ENCODE measurements at places on chromosomes 5 and 9. TPM values are rescaled to one million over a fixed set of nuclear protein-coding genes. Genes with fewer than 3 reads are reported as not detected.
A peak's percentile ranks its signal among the peaks of the same experiment; 100 is the strongest.

DNA sequence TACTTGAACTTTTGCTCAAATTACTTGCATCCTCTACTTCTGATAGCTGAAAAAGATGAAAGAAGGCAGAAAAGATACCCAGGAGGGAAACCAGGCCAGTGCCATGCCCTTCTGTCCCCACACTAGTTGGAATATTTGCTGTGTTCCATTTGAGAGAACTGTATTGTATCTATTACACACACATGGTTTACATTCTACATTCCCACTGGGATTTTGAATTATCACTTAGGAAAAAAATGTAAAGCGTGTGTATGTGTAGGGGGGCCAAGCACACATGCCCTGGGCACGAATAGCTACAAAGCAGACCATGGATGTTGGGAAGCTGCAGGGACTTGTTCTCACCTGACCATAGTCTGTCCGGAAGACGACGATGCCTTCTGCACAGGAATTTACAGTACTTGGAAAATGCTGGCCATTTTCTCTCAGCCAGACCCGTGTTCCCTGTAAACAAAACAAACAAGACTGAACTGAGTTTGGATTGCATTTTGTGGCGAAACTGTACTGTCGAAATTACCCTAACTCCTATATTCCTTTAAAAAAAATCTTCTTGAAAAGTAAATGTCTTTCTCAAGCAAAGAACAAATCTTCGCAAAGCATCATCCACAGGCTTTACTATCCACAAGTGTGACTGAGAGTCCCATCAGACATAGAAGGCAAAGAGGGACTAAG, 58.7 kb downstream of the MYO10 start:
- no peak for DNase-seq
- no peak overlapping the region for H3K27ac ChIP-seq
- no peaks in the 10 kb centered on the region for H3K4me1 ChIP-seq
- H3K27me3 ChIP-seq = no peaks in the 10 kb centered on the region
- no peaks in the 10 kb centered on the region for H3K36me3 ChIP-seq
- H3K4me3 ChIP-seq = no peak overlapping the region

The CCNB1 gene
- total RNA-seq = 128 TPM

GRCh38 chr5:11684607-11685006, 219.6 kb downstream of the CTNND2 start:
- H3K4me1 ChIP-seq = no peaks in the 10 kb centered on the region
- H3K36me3 ChIP-seq = no peaks in the 10 kb centered on the region
- DNase-seq = no peak
- no peak overlapping the region for H3K4me3 ChIP-seq
- no peak overlapping the region for H3K27ac ChIP-seq

The PCDHGB3 gene
- total RNA-seq = 0.28 TPM

DNA sequence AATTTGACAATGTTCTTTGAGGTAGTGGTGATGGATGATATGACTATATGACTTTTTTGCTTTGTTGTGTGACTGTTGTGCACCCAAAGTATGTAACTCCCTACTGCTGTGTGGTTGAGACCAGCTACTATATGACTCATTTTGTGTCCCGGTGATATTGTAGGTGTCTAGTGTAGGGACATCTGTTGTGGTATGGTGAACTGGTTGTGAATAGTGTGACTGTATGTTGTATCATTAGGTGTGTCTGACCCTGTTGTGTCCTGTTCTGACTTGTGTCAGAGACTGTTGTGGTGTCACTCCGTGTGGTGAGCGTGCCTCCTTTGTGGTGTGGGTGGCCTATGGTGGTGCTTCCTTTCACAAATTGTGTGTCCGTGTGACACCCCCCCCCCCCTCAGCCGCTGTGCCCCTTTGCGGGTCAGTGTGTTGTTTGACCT, 11.2 kb upstream of the CXXC5 start:
- peak overlapping the region; percentile 77 for H3K27ac ChIP-seq
- DNase-seq = peak; percentile 64
- no peaks in the 10 kb centered on the region for H3K27me3 ChIP-seq
- peak overlapping the region; percentile 82 for H3K4me3 ChIP-seq

The ECM2 gene
- total RNA-seq = not detected

DNA sequence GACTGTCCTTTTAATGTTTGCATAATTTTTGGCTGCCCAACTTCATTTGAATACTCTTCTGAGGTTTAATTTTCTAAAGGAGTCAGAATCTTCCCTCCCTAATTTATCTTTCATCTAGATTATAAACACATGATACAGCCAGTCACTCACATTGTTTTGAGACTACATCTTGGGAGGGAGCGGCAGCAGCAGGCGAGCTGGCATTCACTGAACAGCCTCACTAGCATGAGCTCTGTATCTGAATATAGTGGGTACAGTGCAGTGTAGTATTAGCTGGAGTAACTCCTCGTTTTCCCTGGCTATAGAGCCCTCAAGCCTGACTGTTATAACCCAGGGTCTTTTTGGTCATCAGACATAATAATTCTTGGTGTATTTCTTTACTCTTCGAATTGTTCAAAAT, 969.2 kb upstream of the COX7C start:
- DNase-seq = no peak
- H3K4me1 ChIP-seq = no peaks in the 10 kb centered on the region
- no peak overlapping the region for H3K27ac ChIP-seq
- no peaks in the 10 kb centered on the region for H3K27me3 ChIP-seq

The UBE2QL1 gene
- total RNA-seq = 0.28 TPM

GRCh38 chr5:112492291-112492690, 73.2 kb upstream of the EPB41L4A start:
- no peaks in the 10 kb centered on the region for H3K36me3 ChIP-seq
- peak; percentile 8 for DNase-seq
- no peaks in the 10 kb centered on the region for H3K4me1 ChIP-seq
- peaks cover 29% of the 10 kb centered on the region for H3K27me3 ChIP-seq
- H3K27ac ChIP-seq = no peak overlapping the region
- no peak overlapping the region for H3K4me3 ChIP-seq

The ZNG1F gene
- 15.2 TPM for total RNA-seq

DNA sequence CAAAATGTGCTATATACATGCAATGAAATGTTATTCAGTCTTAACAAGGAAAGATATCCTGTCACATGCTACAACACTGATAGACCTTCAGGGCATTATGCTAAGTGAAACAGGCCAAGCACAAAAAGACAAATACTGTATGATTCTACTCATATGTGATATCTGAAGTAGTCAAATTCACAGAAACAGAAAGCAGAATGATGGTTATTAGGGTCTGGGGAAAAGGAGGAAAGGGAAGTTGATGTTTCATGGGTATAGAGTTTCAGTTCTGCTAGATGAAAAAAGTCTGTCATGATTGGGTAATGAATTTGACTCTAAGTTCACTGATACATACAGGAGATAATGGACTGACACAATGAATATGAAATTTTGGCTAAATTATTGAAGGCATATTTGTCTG, 11.2 kb upstream of the RIC1 start:
- peaks cover 40% of the 10 kb centered on the region for H3K4me1 ChIP-seq
- H3K36me3 ChIP-seq = peaks cover 7% of the 10 kb centered on the region
- H3K27ac ChIP-seq = peak overlapping the region; percentile 26
- peak overlapping the region; percentile 3 for H3K4me3 ChIP-seq
- H3K27me3 ChIP-seq = no peaks in the 10 kb centered on the region
- DNase-seq = no peak

GRCh38 chr9:95903398-95903797, 27.9 kb downstream of the ERCC6L2 start:
- no peak for DNase-seq
- peaks cover 8% of the 10 kb centered on the region for H3K4me1 ChIP-seq
- no peaks in the 10 kb centered on the region for H3K27me3 ChIP-seq
- peaks cover 2% of the 10 kb centered on the region for H3K36me3 ChIP-seq

GRCh38 chr5:157959370-157959769, 100.4 kb upstream of the CLINT1 start:
- no peaks in the 10 kb centered on the region for H3K36me3 ChIP-seq
- no peak overlapping the region for H3K4me3 ChIP-seq
- peaks cover 5% of the 10 kb centered on the region for H3K27me3 ChIP-seq
- H3K4me1 ChIP-seq = peaks cover 13% of the 10 kb centered on the region
- DNase-seq = no peak

The WWC1 gene
- not detected for total RNA-seq

- peaks cover 2% of the 10 kb centered on the region for H3K36me3 ChIP-seq
- peaks cover 28% of the 10 kb centered on the region for H3K4me1 ChIP-seq
- H3K4me3 ChIP-seq = no peak overlapping the region
- DNase-seq = no peak
Observed at GRCh38 chr5:175463641-175464040, 14.7 kb upstream of the SFXN1 start.

The OR2Y1 gene
- not detected for total RNA-seq

The ARHGEF39 gene
- total RNA-seq = 15.1 TPM

DNA sequence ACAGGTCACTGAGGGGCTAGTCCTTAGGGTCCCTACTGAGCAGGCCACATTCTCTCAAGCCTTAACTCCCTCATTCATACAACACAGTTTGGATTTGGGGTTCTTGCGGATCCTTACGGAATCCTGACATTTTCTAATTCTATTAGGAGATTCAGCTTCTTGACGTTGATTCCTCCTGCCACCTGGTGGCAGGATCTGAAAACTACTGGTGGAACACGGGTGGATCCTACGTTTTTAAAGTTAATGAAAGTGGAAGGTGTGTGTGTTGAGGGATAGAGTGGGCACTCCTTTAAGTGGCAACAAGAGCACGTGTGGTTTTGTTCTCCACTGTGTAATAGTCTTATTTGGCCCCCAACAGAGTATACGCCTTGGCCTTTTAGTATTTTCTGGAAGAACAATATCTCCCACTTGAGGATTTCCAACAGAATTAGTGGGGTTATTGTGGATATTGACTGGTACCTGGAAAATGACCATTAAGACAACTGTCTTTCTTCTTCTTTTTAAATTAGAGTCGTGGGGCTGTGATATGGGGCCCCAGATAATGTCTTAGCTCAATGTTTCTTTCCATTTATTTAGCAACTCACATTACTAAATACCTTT, 25.2 kb downstream of the SLC28A3 start:
- no peak overlapping the region for H3K4me3 ChIP-seq
- H3K27ac ChIP-seq = no peak overlapping the region
- H3K27me3 ChIP-seq = no peaks in the 10 kb centered on the region
- H3K4me1 ChIP-seq = peaks cover 18% of the 10 kb centered on the region
- peak; percentile 66 for DNase-seq
- H3K36me3 ChIP-seq = no peaks in the 10 kb centered on the region

- H3K36me3 ChIP-seq = no peaks in the 10 kb centered on the region
- H3K4me1 ChIP-seq = no peaks in the 10 kb centered on the region
- no peak overlapping the region for H3K27ac ChIP-seq
- no peak for DNase-seq
Observed at GRCh38 chr5:17415321-17415758, 82.7 kb upstream of the TAF11L2 start.

The NRARP gene
- total RNA-seq = 1.6 TPM

DNA sequence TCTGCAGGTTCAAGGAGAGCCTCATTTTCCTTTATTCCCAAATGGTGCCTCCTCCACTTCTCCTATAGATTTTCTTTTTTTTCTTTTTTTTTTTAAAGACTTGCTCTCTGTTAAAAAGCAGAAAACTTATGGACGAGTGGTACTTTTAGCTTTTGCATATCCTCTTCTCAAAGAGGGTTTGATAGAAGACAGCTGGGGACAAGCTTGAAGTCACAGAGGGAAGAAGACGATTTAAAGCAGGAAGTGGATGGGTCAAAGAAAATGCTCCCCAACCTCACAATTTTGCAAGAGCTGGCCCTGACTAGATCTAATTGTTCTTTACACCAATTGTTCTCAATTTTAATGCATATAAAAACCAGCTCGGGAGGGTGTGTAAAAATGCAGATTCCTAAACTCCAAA, 48.9 kb downstream of the APBA1 start:
- no peak overlapping the region for H3K4me3 ChIP-seq
- no peaks in the 10 kb centered on the region for H3K36me3 ChIP-seq
- no peak for DNase-seq

- H3K36me3 ChIP-seq = no peaks in the 10 kb centered on the region
- DNase-seq = no peak
- H3K27ac ChIP-seq = no peak overlapping the region
Observed at GRCh38 chr5:83724001-83724400, 3.3 kb upstream of the HAPLN1 start.

DNA sequence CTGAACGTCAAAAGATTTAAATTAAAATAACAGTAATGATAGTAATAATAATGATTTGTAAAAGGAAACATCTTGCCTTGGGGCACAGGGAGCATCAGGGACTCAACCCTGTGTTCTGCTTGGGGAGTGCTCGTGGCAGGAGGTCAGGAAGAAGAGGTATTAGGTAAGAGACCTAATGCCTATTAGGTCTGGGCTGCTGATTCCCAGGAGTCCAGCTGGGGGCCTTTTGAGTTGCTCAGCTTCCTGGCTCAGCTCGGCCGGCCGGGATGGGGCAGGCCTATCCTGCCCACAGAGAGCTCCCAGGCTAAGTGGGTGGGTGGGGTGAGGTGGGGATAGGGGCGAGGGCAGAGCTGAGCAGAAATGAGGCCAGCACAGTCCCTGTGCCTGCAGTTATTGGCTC, 17.5 kb downstream of the LMX1B start:
- H3K27ac ChIP-seq = no peak overlapping the region
- H3K27me3 ChIP-seq = peaks cover 69% of the 10 kb centered on the region
- H3K36me3 ChIP-seq = no peaks in the 10 kb centered on the region

DNA sequence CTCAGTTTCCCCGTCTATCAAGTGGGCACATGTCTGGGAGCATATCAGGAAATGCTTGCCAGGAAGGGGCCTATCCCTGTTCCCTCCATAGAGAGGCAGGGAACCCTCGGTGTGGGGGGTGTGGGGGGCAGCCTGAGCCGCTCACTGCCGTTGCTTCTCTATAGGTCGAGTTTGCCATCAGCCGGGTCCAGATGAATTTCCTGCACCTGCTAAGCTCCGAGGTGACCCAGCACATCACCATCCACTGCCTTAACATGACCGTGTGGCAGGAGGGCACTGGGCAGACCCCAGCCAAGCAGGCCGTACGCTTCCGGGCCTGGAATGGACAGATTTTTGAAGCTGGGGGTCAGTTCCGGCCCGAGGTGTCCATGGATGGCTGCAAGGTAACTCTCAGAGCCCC, 13.8 kb upstream of the ORM1 start:
- no peaks in the 10 kb centered on the region for H3K36me3 ChIP-seq
- H3K27me3 ChIP-seq = no peaks in the 10 kb centered on the region
- no peak overlapping the region for H3K4me3 ChIP-seq
- H3K4me1 ChIP-seq = peaks cover 7% of the 10 kb centered on the region
- DNase-seq = no peak
- no peak overlapping the region for H3K27ac ChIP-seq

- H3K27ac ChIP-seq = no peak overlapping the region
- DNase-seq = no peak
- no peaks in the 10 kb centered on the region for H3K4me1 ChIP-seq
Observed at GRCh38 chr5:164893071-164893470, 1387.7 kb downstream of the MAT2B start.

- H3K27ac ChIP-seq = no peak overlapping the region
- H3K27me3 ChIP-seq = no peaks in the 10 kb centered on the region
- no peaks in the 10 kb centered on the region for H3K36me3 ChIP-seq
- H3K4me1 ChIP-seq = no peaks in the 10 kb centered on the region
- no peak overlapping the region for H3K4me3 ChIP-seq
Observed at GRCh38 chr5:68084396-68084795, 131.2 kb upstream of the PIK3R1 start.

GRCh38 chr9:94666364-94667099, 27.2 kb upstream of the FBP1 start:
- no peaks in the 10 kb centered on the region for H3K36me3 ChIP-seq
- no peak overlapping the region for H3K27ac ChIP-seq
- DNase-seq = no peak
- no peak overlapping the region for H3K4me3 ChIP-seq
- peaks cover 16% of the 10 kb centered on the region for H3K4me1 ChIP-seq
- peaks cover 20% of the 10 kb centered on the region for H3K27me3 ChIP-seq

The CDH9 gene
- total RNA-seq = not detected

The GBGT1 gene
- total RNA-seq = 2.0 TPM

- no peak for DNase-seq
- no peaks in the 10 kb centered on the region for H3K4me1 ChIP-seq
Observed at GRCh38 chr5:148075529-148075928, 11.7 kb downstream of the SPINK5 start.

All from activated T-cell treated with anti-CD3 and anti-CD28 coated beads, Interleukin-2, amount 50 U/mL, for 72 hours (primary cell).